Cerebellar cortex (tissue), 1 donor: ENCODE measurements at places on chromosomes 12 and 14.

- DNase-seq = no peak
Measured at GRCh38 chr14:87879389-87879788, 113.6 kb downstream of the GALC start.

- DNase-seq = no peak
Measured at GRCh38 chr12:111316671-111317070, 52.2 kb downstream of the PHETA1 start.

DNA sequence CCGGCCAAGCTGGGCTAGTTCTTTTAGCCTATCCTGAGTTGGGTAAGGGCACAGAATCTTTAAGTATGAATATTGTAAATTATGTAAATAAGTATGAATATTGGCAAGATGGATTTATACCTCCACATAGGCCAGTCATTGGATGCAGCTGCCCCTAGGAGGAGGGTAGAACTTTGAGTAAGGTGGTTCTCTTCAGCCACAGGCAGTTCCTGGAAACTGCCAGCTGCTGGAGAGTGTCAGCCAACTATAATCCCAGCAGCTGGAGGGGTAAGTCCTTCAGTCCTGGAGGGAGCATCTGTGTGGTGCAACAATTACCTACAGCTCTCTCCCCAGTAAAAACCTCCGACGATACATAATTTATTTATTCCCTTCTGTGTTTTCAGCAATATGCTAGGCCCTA is 65.8 kb upstream of the TMPO start:
- no peak for DNase-seq

DNA sequence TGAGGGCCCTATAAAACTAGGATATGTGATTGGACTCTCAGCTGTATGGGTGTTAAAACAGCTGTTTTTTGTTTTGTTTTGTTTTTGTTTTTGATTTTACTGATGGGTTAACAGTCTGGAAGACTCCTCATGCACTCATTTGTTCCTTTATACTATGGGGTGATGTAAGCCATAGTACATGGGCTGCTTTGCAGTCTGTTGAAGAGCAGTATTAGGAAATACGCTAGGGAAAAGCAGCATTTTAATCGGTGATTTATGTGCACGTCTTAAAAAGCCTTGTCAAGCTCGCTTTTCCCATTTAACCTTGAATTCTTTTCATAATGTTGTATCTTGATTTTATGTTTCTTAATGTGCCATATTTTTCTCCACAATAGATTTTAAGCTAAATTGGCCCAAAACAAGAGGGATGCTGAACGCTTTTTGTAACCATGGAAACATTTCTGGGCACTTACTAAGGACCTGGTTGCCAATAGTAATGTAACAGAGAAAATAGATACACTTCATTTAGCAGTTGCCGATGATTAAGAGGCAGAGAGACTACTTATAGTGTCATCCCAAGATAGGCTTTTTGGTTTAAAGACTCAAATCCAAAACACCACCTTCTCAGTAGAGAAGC is 244.0 kb downstream of the SNAPC1 start:
- peak; percentile 21 for DNase-seq

GRCh38 chr12:110699591-110700445 is 10.9 kb upstream of the HVCN1 start:
- peak; percentile 14 for DNase-seq

- peak; percentile 83 for DNase-seq
Measured at GRCh38 chr12:124921200-124922031, 7.0 kb upstream of the UBC start.

DNA sequence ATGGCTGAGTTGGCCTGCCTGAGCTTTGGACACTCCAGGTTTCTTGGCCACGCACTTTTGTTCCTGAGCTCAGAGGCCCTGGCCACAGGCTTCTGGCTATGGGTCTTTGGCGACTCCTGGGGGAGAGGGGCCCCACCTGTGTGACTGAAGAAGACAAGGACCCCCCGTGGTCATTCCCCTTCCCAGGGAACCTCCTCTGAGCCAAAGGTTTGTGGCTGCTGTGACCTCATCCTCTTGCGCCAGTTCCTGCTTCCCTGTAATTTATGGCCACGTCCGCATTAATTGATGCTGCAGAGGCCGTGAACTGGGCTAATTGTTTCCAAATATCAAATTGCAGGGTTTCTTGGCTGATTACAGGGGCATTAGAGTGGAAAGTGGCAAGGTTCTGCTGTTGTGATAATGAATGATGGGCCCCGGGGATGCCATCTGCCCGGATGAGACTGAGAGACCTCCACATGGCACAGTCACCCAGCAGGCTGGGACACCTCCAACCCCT is 27.6 kb upstream of the NOS1 start:
- DNase-seq = no peak

DNA sequence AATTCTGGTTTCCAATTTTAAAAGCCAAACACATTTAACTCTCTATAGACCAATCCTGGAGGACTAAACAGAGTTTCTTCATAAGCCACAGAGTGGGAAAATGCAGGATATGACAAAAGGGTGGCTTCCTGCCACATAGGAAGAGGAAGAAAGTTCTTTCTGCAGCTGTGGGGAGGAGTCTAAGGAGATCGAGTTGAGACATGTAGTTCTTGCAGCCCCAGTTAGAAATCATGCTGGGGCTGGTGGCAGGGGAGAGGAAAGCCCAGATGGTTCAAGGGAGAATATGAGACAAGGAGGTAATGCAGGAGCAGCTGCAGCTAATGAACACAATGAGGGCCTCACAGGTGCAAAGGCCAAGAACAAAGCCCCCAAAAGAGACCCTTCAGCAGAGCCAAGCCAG is 85.0 kb upstream of the ARID2 start:
- no peak for DNase-seq

DNA sequence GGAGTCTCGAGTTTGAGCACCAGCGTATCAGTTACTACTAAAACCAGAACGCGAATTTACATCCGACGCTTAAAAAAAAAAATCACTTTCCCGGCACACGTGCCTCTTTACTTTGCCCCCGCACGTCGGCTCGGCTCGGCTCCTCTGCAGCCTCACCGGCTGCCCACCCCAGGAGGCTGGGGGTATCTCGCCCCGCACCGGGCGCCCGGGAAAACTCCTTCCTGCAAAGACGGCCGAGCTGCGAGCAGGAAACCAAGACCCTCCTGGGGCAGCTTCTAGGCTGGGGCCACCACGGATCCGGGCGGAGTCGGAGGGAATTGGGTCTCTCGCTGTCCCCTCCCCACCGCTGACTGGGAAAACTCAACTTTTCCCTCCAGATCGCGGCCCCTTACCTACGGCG is 610 bp downstream of the VSIG10 start:
- DNase-seq = peak; percentile 8

GRCh38 chr14:83421711-83422110 is 1888.1 kb upstream of the SEL1L start:
- no peak for DNase-seq
